GM13977 (cell line): ENCODE measurements at places on chromosomes 1 and 21.

- DNase-seq = no peak
Observed at GRCh38 chr1:62613890-62614289, 16.6 kb downstream of the ANGPTL3 start.

- no peak for DNase-seq
Observed at GRCh38 chr1:119909890-119910596, 13.7 kb upstream of the ADAM30 start.

- peak; percentile 79 for DNase-seq
Observed at GRCh38 chr1:203268901-203269653, 36.2 kb upstream of the BTG2 start.

GRCh38 chr1:222465211-222466041, 82.5 kb downstream of the HHIPL2 start:
- DNase-seq = peak; percentile 91

DNA sequence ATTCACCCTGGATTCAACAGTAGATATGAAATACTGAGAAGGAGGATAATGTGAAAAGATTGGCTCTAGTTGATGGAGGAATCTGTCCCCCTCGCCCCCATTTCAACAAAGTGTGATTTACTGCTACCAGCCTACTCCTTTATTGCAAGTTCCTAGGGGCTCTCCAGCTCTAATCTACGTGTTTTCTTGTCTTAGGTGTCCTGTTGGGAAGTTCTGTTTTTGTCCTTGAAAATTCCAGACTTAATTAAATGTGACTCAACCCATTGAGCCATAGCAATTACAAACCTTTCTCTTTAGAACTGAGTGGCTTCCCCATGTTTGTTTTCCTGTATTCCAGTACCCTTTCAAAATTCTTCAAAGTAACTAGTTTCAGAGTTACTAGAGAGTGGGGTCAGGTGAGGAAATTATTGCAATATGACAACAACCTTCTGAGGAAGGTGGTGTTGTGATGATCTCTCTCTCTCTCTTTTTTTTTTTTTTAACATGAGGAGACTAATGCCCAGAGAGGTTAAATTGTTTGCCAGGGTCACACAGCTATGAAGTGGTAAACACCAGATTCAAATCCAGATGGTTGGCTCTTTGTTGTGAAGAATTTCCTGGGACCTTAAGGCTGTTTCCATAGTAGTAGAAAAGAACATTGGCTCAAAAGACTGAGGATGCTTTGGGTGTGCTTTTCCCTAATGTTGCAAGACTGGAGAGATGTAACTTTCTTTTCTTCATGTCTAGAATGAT, 3.5 kb downstream of the RGL1 start:
- DNase-seq = no peak

DNA sequence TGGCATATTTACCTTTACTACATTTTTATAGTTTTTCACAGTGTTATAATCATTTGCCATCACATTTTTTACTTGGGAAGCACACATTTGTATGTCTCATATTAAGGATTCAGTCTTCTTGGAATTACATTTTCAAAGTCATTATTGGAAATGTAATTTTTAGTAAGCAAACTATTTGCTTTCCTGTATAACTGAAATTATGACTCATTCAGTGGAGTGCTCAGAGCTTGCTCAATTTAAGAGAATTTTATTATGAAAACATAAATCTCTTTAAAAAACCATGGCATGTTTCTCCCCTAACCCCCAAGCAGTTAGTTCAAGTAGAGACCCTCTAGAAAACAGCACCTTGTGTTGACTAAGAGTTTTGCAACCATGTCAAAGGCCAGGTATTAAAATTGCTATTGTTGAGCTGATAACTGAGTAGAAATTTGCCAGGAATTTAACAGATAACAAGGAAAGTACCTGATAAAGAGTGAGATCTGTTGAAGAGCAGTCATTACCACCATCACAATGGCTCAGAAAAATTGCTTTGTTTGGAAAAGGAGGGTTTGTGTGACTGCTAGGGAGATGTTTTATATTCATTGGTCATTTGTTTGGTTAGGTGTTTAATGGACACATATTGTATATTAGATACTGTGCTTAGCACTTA, 105.9 kb downstream of the KCNK2 start:
- DNase-seq = no peak

- no peak for DNase-seq
Observed at GRCh38 chr1:64584479-64584878, 114.5 kb downstream of the CACHD1 start.

DNA sequence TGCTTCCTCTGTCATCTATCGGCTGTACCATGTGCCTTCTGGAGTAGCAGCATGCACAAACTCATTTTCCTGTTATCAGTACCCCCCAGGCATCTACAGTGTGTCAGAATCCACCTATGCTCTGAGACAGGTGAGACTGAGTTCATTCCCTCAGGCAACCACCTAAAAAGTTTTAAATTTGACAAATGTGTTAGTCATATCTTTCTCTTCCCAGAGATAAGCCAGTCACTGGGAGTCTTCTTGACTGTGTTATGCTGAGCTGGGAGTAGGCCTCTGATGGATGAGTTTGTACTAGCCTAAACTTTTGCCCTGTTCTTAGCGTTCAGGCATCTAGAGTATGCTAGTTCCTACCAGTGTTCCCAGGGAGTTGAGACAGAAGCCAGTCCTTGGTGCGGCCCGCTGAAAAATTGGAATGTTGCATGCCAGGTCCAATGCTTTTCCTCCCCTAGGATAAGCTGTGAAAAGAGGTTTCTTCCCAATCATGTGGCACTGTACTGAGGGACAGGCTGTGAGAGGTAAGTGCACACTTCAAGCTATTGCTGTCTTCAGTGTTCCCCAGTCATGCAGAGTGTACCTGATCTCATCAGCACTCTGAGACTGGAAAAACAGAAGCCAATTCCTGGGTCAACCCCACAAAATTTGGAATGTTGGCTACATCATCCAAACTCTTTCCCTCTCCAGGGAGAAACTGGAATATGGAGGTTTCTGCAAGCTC, 1202.3 kb downstream of the NCAM2 start:
- no peak for DNase-seq

GRCh38 chr1:33738976-33739375, 124.9 kb upstream of the HMGB4 start:
- DNase-seq = no peak

GRCh38 chr1:221729771-221730330, 12.0 kb downstream of the DUSP10 start:
- DNase-seq = no peak

GRCh38 chr1:53384796-53385195, 56.9 kb upstream of the LRP8 start:
- no peak for DNase-seq

- no peak for DNase-seq
Observed at GRCh38 chr1:203667616-203668015, 41.0 kb downstream of the ATP2B4 start.

GRCh38 chr21:34606051-34606450, 8.9 kb downstream of the RCAN1 start:
- no peak for DNase-seq

DNA sequence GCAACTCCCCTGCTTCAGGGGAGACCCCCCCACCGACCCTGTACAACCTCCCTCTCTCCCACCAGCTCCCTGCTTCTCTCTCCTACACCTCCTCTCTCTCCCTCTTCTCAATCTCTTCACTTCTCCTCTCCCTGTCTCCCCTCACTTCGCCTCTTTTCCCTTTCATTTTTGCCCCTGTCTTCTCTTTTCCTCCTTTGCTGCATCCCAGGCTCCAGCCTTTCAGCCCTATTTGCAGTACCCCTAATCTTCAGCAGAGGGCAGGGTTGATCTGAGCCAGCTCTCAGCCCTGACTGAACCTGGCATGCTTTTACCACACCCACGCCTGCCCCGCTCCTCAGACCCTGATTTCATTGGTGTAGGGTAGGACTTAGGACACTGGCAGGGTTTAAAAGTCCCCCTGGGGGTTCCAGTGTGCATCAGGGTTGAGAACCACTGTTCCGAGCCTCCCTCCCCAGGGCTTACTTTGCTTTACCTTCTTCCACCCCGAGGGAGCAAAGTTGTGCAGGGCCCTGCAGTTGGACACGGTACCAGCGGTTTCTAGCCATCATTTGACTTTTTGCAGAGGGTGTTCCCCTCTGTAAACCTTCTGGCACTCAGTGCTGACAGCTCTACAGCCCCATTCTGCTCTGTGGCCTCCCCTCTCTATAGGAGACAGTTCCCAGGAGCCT, 67.3 kb upstream of the CNTN2 start:
- peak; percentile 85 for DNase-seq

DNA sequence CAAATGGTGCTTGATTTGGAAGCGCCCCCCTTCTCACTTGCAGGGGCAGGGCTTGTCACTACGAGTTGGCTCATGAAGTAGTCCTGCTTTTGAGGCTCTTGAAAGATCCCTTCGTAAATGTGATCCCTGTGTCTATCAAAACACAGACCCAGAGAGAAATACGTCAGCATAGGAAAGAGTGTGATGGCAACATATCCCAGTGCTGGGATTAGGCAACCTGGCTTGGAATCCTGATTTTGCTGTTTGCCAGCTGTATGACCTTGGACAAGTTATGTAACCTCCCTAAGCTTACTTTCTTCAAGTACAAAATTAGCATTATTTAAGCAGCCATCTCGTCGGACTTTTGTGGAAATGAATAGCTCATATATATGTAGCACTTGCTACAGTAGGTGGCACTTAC, 228.4 kb downstream of the ATG4C start:
- no peak for DNase-seq

GRCh38 chr1:209885403-209886218, 52.4 kb upstream of the SYT14 start:
- no peak for DNase-seq

DNA sequence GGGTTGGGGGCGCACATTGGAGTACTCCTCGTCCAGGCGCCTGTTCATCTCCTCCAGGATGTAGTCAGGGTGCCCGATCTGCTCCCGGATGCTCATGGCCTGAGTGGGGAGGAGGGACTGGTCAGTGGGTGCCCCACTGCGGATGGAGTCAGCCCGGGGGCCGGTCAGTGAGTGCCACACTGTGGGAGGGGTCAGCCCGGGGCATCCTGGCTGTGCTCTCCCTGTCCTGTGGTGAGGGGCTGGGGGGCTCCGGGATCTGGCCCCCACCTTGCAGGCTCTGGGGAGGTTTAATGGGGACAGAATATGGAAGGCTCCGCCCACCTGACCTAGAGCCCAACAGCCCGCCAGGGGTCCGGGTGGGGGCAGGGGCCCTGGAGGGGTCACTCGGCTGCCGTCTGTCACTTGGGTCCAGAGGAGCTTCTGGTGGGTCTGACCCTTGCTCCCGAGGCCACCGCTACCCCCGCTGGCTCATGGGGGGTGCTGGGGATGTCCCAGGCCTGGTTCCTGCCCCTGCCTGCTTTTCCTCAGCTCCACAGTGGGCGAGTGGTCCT, 8.8 kb downstream of the PRXL2B start:
- DNase-seq = no peak

- no peak for DNase-seq
Observed at GRCh38 chr1:1330366-1331067, 563 bp upstream of the TAS1R3 start.

- no peak for DNase-seq
Observed at GRCh38 chr1:183239220-183239742, 53.2 kb downstream of the LAMC2 start.

DNA sequence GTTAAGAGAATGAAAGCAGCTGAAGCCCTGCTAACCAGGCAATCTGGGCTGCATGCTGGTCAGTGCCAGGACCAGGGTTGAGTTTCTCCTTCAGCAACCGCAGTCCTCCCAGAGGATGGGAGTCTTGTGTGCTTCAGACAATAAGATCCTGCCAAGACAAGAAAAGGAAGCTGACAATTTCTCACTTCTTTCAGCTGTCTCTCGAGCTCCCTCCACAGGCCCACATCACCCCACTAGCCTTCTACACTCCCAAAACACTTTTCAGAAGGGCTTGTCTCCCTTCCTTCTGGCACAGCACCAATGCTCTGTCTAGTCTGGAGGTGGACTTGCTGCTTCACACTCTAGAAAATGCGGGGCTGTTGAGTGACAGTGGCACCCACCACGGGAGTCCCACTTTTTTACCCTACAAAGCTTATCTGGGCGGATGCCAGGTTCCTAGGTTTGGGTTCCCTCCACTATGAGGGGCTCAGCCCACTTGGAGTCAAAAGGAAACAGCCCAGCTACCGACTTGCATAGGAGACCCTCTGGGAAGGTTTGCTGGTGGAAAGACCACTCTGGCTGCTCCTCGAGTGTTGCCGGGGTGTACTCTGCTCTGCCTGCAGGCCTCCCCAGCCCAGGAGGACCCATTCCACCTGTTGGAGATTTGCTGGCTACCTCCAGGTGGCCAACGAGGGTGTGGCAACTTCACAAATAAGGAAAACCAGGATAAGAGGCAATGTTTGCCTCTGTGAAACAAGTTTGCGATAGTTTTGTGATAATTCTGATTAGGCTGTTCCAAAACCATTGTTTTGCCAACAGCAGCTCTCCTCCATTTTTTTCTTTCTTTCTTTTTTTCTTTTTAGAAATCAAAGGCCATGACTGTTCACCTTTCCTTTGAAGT, 68.9 kb downstream of the TENT5C start:
- peak; percentile 68 for DNase-seq

GRCh38 chr1:21936366-21937031, 611 bp downstream of the HSPG2 start:
- DNase-seq = no peak

DNA sequence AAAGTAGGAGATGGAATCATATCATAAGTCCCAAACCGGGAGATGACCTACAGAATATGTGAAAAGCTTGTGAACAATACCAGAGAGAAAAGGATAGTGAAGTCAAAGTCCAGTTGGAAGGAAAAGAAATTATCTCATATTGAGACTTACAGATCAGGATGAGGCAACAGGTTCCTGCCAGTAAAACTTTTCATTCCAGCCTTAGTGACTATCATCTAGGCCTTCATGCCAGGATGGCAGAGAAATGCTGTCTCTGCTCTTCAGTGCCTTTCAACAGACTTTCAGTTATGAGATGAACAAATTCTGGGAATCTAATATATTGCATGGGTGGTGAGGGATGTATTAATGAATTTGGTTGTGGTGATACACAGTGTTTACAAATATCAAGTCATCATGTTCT, 52.3 kb downstream of the NTMT2 start:
- DNase-seq = no peak

DNA sequence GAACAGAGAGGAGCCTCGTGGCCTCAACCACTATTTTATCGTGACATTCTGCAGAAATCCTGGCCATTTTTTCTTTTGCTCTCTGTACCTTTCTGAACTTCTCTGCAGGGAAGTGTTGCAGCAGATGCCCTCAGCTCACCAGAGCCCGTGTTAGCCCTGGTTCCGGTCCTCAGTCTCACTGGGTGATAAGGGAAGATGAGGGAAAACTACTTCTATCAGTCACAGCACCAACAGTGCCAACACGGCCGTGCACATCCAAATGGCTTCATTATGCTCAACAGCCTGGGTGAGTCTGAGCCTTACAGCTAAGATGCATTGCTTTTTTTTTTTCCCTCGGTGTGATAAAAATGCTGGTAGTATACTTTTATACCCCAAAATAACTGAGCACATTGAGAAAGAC, 93.0 kb downstream of the KIF26B start:
- no peak for DNase-seq

DNA sequence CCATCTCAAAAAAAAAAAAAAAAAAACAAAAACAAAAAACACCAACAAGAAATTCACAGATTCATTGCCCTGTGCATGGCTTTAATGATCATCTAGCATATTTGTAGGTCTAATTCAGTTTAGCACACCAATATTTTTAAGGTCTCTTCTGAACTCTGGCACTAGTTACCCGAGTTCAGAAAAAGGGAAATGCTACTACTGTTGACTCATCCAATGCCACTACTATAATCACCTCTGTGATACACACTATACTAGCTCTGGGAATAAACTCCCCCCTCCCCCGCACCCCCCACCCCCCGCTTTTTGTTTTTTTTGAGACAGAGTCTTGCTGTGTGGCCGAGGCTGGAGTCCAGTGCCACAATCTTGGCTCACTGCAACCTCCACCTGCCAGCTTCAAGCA, 55.6 kb downstream of the FBXO42 start:
- no peak for DNase-seq
